ENCODE measurements at places on chromosomes 6 and 20.

DNA sequence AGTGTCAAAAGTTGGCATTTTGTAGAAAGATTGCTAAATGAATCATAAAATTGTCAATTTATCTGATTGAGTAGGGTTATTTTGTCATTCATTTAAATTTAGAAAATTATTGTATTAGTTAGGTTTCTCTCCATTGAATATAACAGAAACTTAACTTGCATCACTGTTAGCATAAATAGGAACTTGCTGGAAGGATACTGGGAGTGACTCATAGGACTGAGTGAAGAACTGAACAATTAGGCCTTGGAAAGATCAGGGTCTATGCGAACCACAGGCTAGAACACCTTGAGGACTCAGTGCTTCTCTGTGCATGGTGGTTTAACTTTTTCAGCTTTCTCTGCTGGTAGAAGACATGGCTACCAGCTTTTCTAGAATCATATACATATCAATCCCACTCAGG is 67.7 kb upstream of the IFNGR1 start:
- DNase-seq = no peak

- DNase-seq = no peak
These were observed 4.9 kb downstream of the SLC22A2 start for GRCh38 chr6:160253714-160254113.

- DNase-seq = no peak
These were observed 31.8 kb upstream of the DLGAP4 start for GRCh38 chr20:36274181-36274841.

DNA sequence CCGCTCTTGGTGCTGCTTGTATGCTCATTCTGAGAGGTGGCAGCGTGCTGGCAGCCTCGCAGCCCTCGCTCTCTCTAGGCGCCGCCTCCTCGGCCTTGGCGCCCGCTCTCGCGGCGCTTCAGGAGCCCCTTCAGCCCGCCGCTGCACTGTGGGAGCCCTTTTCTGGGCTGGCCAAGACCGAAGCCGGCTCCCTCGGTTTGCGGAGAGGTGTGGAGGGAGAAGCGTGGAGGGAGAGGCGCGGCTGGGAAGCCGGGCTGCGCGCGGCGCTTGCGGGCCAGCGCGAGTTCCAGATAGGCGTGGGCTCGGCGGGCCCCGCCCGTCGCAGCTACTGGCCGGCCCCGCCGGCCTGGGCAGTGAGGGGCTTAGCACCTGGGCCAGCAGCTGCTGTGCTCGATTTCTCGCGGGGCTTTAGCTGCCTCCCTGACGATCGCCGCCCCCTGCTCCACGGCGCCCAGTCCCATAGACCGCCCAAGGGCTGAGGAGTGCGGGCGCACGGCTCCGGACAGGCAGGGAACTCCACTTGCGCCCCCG is 19.5 kb upstream of the FAM8A1 start:
- no peak for DNase-seq

- DNase-seq = no peak
These were observed 100.9 kb upstream of the SAMD5 start for GRCh38 chr6:147407571-147407970.

DNA sequence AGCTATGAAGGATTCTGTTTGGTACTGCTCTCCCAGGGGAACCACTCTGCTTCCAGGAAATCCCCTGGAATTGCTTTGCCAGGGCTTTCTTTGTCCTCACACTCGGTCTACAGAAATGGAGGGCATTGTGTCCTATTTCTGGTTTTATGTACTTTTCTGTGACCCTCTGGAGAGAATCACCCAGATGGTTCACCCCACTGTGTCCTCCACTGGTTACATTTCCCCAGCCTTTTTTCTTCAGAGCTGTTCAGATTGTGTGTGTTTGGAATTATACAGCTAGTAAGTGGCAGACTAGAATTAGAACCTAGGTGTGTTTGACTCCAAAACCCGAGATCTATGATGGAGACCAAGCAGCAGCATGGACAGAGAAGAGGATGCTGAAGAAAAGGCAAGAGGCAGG is 80.8 kb downstream of the CD164 start:
- DNase-seq = no peak

DNA sequence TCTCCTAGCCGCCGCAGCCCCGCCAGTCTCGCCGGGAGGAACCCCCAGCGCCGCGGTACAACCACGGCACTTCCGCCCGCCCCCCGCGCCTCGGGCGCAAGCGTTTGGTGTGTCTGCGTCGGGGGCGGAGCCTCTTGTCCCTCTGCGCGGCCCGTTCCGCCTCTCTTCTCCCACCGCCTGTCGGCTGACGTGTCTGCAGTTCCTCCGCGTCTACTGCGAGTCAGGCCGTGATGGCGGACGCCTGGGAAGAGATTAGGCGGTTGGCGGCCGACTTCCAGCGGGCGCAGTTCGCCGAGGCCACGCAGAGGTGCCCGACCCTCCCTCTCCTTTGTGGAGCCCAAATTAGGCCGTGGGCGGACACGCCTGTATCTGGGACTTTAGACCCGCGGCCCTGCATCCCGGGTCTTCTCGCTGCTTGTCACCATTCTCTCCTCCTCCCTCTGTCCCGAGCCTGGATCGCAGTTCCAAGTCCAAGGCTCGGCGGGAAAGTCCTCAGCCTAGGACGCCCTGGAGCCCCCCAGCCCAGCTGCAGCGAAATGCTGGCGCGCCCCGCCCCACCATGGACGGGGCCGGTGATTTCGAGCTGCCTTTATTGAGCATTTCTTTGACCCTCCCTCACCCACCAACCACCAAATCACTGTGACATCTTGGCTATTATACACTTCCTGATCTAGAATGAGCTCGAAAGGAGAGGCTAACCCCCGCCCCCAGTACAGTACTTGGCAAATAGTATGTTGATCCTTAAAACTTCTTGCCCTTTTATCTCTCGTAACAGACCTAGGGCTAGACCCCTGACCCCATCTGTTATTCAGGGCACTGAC is at the start of gene UFL1:
Gene UFL1 (plus strand): TSS at position 163 of the 821 bp plus-strand sequence. CDS start 68 bp downstream, at position 231.
- DNase-seq = peak; percentile 14

DNA sequence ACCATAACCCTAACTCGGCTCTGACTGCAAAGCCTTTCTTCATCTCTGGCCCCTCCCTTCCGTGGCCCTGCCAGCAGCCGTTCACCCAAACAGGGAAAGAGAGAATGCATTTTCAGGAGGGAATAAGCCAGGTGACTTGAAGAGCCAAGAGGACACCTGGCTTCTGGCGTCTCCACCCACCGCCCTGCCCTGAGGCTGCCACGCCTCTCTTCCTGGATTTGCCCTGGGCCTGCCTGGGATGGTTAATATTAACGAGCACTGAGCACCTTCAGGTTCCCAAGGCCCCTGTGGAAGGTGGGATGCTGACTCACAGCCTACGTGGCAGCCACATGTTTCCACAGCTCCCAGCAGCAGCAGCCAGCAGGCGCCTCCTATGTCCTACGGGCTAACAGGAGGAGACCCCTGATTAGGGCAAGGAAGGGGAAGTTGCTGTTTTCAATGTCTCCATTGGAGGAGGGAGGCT is 138.0 kb upstream of the RREB1 start:
- DNase-seq = no peak

- no peak for DNase-seq
These were observed 20.5 kb upstream of the GJA10 start for GRCh38 chr6:89873721-89874120.

DNA sequence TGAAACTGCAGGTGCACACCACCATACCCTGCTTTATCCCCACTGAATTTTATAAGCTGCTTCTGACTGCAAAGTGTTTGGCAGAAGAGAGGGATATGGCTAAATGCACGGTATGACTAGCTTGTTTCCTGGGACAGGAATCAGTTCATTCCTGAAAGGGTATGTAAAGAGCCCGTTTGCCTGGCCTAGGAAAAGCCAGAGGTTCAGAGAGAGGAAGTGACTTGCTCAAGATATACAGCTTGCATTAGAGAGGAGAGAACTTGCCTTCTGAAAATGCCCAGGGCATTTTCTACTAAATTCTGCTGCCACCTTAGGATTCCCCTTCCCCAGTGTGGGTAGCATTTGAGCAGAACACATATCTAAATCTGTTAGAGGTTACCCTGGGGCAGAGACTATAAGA is 683 bp upstream of the GCNT2 start:
- DNase-seq = no peak

DNA sequence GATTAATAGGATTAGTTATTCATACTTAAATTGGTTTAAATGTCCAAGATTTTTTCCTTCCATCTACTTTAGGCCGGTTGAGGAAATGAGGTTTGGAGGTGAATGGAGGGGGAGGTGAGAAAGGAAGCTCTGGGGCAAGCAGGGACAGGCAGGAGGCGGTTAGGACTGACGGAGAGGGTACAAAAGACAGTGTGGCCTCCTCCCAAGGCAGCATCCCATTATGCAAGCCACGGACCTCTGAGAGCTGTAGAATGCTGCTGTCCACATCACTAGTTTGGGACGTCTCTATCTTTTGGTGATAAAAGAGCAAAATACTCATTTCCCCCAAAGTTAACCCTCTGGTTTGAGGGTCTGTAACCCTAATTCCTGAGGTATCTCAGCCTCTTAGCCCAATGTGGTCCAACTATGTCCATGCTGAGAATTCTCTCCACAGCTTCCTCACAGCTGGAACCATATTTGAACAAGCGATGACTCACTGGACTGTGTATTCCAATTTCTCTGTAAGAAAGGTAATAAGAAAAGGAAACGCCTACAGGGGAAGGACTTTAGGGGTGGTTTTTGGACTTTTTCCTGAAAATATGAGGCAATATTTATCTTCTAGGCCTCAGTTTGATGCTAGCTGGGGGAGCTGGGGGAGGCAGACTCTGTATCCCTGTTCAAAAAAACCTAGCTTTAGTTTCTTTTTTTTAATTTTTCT is 172.2 kb downstream of the TFAP2B start:
- no peak for DNase-seq

DNA sequence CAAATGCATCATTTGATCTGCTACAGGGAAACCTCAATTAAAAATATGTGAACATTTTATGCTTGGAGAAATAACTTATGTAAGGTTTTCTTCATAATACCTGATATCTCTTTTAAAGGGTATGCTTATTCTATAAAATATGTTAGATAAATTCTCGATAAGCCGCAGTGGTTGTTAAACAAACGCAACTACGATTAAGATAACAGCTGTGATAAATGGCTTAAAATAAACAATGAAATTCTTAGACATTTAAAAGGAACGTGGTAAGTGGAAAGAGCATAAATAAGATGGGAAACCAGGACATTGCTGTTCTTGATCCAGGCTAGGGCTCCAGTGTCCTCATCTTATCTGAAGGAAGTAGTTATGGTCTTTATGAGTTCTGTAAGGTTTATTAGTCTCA is 415.9 kb downstream of the CD83 start:
- no peak for DNase-seq

GRCh38 chr6:23174781-23175361 is 605.5 kb downstream of the HDGFL1 start:
- no peak for DNase-seq
